Activated CD8-positive, alpha-beta memory T cell treated with anti-CD3 and anti-CD28 coated beads for 1 hour (primary cell): ENCODE measurements at places on chromosomes 1 and 21.

DNA sequence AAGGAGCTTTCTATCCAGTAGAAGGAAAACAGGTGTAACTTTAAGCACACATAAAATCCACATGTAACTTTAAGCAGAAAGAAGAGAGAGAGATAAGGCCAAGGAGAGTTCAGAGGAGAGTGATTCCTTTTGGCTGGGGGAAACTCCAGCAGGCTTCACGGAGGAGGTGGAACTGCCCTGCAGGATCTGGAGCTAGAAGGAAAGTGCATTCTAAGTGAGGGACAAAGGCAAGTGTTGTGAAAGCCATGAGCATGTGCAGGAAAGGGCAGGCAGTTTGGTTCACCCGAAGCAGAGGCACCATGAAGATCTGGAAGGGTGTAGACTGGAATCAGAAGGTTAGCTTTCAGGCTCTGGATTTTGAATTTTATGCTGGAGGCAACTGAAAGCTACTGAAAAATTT is 46.3 kb downstream of the GADD45A start:
- no peak for DNase-seq

DNA sequence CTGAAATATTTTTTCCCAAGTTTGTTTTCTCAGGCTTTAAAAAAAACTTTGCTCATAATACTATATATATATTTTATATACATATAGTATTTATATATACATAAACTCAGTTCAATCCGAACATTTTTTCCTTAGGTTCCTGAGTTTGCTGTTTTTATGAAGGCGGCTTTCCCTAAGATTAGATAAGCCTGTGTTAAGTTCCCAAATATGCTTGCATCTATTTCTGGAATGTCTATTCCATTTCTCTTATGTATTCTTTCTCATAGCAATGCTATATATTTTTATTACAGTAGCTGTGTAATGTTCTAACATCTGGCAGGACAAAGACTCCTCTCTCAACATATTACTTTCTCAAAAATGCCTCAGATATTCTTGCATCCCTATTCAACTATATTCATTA is 45.9 kb downstream of the ADSS2 start:
- DNase-seq: no peak

GRCh38 chr1:207904391-207904790 is 6.5 kb downstream of the CD34 start:
- no peak for DNase-seq

- no peak for DNase-seq
Observed at GRCh38 chr21:35244514-35244913, 195.4 kb upstream of the RUNX1 start.

DNA sequence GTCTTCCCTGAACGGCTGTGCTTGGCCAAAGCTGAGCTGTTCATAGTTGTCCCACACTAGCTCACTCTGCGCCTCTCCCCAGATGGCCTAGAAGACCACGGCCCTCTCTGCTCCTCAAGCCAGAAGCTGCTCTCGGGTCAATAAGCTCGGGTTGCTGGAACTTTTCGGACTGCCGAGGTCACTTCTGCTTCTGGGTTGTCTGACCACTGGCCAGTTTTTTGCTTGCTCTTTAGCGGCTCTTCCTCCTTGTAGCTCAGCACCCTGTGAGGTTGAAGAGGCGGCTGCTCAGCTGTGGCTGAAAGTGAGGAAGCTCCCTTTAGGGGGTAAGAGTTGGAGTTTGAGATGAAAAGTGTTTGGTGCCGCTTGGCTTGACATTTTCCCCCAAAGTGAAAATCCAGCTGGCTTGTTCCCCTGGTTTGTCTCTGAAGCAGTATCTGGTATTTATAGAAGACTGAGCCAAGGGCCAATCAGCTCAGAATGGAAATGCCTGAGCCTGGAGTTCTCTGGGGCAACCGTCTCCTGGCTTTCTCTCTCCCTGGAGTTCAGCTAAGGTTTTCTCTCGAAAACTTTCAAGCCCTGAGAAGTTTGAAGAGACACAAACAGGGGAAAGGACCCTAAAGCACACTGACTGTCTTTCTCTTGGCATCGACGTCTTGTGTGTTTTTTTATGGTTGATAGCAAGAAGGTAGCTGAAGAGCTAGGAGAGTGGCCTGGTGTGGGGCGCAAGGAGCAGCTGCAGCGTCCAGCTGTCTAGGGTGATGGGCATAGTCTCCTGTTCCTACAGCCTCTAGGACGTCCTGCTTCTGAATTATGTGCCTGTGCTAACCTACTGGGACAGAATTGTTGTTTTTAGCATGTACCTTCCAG is 72.0 kb downstream of the SYT6 start:
- no peak for DNase-seq

DNA sequence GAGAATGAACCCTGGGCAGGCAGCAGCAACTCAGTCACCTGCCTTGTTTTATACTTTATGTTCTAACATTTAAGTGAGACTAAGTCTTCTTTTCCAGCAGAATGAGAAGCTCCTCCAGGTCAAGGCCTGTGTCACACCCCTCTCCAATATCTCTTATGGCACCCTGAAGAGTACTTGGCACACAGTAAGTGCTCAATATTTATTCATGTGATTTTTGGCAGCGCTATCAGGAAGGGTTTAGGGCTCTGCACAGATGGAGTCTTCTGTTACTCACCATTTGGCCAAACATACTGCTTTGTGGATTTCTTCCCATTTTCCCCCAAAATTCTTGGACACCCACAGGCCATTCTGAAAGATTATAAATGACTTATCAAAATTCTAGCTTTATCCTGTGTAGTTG is 43.8 kb upstream of the MYBPHL start:
- DNase-seq: no peak

- no peak for DNase-seq
Observed at GRCh38 chr1:241849345-241849695, 1.3 kb downstream of the EXO1 start.

GRCh38 chr1:168470901-168471431 is 72.8 kb downstream of the XCL2 start:
- DNase-seq: no peak

DNA sequence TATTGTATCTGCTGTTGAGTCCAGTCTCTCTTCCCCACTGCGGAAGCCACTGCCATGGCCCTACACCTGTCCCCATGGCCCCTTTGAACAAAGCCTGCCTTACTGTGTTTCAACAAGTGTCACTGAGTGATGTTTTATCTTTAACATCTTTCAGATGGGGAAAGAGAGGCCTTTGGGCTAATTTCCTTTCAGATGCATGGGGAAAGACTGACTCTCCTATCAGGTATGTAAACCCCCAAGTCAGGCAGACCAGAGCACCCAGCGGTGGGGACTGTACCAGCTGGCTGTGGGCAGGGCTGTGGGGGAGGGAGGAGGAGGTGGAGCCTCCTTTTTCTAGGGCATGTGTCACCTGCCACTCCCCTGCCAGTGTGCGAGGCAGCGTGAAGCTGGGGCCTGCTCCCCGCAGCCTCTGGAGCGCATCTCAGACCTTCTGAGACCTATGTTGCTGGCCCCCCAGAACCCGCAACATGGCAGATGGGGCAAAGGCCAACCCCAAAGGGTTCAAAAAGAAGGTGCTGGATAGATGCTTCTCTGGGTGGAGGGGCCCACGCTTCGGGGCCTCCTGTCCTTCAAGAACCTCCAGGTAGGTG is at the start of gene PLA2G2F:
TSS of gene PLA2G2F (plus strand) at position 363 of the 590 bp plus-strand sequence. CDS start at position 468, 105 bp downstream.
- no peak for DNase-seq

DNA sequence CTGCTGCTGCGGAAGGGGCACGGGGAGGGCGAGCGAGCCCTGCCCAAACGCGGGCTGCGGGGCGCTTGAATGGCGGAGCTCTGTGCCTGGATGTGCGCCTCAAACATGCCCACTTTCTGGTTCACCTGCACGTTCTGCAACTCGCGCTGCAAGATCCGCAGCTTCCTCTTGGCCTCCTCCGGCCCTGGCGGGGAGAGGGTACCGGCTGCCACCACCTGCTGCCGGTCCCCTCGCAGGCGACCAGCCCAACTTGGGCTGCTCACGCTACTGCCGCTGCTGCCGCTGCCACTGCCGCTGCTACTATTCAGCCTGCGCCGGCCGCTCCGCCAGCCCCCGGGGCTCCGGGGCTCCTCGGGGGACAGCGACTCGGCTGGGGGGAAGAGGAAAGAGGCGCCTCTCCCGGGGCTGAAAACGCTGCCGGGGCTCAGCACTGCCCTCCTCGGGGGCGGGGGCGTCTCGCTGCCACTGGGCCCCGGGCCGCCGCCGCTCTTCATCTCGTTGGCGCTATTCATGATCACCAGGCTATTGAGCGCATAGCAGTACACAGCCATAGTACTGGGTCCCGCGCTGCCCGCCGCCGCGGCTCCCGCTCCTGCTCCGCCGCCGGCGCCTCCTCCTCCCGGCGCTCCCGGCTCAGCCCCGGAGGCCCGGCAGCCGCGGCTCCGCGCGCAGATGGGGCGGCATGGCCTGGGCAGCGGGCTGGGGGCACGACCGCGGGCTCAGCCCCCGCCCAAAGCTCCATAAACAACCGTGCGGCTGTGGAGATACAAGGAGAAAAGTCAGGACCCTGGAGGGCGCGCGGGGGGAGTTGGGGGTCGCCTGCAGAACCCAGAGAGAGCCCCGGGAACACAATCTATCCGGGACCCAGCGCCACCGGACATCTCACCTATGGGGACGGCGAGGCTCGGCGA is 1.9 kb downstream of the ITPKB start:
- DNase-seq: no peak

DNA sequence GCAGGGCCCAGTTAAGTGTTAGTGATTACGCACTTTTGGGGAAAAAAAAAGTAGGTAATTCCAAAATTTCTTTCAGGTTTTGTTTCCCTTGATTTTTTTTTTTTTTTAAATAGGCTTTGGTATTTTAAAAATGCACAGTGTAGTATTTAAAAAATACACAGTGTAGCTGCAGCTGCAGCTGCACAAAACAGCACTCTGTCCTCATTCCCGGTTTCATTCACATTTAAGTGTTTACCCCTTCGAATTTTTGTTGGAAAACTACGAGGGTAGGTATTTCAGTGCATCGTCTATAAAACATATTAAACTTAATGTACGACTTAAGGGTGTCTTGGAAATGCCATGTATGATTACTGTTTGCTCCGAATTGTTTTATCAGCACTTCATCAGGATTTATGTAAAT is 3.4 kb downstream of the NEK7 start:
- no peak for DNase-seq

DNA sequence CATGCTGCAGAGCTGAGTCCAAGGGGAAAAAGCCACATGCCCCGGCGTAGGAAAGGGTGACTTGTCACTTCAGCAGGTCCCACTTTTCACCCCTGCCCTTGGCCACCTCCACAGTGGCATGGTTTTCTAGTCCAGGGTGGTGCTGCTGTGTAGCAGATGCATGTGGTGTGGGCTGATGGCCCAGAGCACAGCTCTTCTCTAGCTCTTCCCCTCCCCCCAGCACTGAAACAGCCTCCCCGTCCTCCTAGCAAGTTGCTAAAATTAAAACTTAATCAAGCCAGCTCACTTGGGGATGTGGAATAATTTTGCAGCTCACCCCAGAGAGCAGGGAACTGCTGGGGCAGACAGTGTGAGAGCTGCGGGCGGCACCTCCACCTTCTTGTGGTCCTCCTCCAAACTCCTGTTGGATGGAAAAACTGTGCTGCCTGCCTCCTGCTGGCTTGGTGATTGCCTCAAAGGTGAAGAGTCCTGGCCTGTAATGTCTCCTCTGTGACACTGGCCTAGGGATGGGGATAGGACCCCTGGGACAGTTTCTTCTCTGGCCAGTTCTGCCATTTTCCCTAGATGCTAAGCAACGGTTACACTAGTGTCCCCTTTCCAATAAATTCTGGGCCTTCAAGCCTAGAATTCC is 91.6 kb downstream of the RNF220 start:
- no peak for DNase-seq

- DNase-seq: no peak
Observed at GRCh38 chr1:60558236-60558635, 484.7 kb upstream of the C1orf87 start.

DNA sequence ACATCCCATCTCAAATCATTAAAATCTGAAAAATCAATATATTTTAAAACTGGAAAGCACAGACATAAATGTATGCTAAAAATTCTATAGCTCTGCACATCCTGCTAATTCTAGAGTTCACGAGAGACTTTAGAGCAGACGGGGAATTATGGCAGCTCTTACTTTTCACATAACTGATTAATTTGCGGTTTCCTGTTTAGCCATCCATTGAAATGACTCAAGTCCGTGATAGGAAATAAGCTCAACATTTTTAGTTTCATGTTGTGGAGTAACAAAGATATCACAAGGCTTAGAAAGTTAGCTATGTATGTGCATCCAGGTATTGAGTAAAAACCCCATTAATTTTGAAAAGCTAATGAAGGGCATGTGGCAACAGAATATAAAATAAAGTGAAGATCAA is 123.2 kb downstream of the SMYD2 start:
- no peak for DNase-seq

DNA sequence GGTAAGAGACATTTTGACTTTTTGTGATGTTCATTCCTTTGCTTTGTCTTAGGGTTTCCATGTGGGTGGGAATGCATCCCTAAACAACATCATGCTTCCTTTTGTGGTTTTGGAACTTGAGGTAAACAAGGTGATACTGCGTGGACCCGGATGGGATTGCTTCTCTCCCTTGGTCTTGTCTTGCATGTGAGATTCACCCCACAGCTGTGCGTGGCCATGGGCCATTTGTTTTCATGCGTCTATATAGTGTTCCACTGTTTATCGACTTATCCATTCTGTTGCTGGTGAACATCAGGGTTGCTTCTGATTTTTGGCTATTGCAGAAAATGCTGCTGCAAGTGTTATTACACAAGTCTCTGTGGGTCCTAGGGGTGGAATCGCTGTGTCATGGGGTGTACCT is 21.1 kb downstream of the CRYAA start:
- no peak for DNase-seq

GRCh38 chr1:239939602-239940001 is 152.1 kb upstream of the FMN2 start:
- no peak for DNase-seq

GRCh38 chr1:205783904-205784303 is 8.6 kb upstream of the RAB29 start:
- DNase-seq: no peak

DNA sequence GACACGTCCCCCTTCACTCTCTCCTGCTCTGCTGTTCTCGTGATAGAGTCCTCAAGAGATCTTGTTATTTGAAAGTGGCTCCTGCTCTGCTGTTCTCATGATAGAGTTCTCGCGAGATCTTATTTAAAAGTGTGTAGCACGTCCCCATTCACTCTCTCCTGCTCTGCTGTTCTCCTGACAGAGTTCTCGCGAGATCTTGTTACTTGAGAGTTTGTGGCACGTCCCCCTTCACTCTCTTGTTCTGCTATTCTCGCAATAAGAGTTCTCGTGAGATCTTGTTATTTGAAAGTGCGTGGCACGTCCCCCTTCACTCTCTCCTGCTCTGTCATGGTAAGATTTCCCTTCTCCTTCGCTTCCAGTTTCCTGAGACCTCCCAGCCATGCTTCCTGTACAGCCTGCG is 47.9 kb downstream of the SMYD3 start:
- DNase-seq: no peak

GRCh38 chr1:78958711-78959110 is 47.8 kb downstream of the ADGRL4 start:
- DNase-seq: no peak

- DNase-seq: no peak
Observed at GRCh38 chr1:231612393-231613089, 14.0 kb upstream of the DISC1 start.
